Iris pigment epithelial cell (primary cell): ENCODE measurements at places on chromosomes 2 and 18.

DNA sequence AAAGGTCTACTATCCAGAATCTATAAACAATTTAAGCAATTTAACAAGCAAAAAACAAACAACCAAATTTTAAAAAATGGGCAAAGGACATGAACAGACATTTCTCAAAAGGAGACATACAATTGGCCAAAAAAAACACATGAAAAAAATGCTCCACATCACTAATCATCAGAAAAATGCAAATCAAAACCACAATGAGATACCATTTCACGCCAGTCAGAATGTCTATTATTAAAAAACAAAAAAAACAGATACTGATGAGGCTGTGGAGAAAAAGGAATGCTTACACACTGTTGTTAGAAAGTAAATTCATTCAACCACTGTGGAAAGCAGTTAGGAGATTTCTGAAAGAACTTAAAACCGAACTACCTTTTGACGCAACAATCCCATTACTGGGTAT lies 66.4 kb upstream of the SESTD1 start:
- peak; percentile 26 for DNase-seq

- no peak for DNase-seq
Measured at GRCh38 chr2:239073270-239073669, 225.4 kb downstream of the TWIST2 start.

GRCh38 chr18:2121224-2121623 lies 450.1 kb downstream of the METTL4 start:
- no peak for DNase-seq

DNA sequence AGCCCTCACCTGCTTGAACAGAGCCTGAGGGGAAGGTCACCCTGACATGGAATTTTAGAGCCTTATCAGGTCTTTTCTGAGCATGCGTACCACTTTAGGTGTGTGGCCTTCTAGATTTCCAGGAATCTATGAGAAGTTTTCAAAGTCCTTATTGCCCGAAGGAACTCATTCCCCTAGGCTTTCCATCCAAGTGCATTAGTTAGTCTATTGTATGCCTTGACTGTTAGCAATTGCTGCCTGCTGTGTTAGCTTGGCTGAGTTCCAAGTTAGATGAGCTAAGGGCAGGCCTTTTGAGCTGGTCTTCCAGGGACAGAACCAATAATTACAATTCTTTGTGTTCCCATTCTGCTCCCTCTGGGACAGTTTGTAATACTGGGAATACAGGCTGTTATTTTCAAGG lies 30.8 kb upstream of the PUM2 start:
- DNase-seq = peak; percentile 54

GRCh38 chr2:127953128-127953718 lies 67.5 kb upstream of the AMMECR1L start:
- DNase-seq = peak; percentile 39

DNA sequence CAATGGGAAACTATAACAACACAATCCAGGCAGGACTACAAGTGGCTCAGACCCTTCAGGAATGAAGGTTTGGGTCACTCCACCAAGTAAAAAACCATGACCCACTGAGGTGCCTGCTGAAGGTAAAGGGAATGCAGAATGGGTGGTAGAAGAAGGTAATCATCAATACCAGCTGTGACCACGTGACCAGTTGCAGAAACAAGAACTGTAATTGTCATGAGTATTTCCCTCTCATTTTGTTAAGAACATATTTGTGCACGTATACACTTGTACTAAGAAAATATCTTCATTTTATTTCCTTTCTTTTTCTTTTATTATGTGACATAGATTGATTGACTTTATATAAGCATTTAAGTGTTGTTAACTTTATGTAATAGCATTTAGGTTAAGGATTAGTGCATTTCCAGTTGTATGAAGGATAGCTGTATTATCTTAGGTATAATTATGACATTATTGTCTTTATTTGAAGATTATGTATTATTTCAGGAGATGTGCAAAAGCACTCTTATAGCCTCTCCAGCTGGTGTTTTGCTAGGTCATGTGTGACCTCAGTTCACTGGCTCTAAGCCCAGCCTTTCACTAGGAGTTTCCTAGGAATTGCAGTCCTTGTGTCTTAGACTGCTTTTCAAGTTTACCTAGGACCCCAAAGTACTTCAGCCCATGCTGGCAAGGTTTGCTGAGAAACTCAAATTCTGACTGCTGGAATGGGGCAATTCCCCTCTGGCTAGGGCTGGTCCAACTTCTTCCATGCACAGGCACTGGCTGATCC lies 125.7 kb upstream of the DPP10 start:
- DNase-seq = no peak

GRCh38 chr2:95174031-95174542 lies 8.5 kb downstream of the ZNF2 start:
- DNase-seq = peak; percentile 52

DNA sequence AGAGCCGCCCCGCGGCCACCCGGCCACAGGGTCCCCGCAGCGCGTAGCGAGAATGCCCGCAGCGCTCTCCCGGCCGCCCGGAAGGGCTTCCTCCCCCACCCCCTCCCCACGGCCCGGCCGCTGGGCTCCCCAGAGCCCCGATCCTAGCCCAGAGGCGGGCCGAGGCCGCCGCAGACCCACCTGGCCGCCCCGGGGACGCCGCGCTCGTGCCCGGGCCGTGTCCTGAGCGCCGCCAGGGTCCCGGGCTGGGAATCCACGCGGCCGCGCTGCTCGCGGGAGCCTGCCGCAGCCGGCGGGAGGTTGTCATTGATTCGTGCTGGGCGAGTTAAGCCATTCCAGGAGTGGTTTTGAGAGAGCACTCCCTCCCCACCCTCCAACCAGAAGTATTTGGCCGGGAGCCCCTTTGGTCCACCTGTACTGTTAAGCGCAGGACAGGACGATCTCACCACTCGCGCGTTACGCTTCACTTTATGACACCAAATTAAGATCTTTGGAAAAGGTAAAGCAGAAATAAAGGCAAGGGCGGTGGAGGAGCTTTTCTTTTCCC lies 206.4 kb upstream of the SMAD2 start:
- no peak for DNase-seq

DNA sequence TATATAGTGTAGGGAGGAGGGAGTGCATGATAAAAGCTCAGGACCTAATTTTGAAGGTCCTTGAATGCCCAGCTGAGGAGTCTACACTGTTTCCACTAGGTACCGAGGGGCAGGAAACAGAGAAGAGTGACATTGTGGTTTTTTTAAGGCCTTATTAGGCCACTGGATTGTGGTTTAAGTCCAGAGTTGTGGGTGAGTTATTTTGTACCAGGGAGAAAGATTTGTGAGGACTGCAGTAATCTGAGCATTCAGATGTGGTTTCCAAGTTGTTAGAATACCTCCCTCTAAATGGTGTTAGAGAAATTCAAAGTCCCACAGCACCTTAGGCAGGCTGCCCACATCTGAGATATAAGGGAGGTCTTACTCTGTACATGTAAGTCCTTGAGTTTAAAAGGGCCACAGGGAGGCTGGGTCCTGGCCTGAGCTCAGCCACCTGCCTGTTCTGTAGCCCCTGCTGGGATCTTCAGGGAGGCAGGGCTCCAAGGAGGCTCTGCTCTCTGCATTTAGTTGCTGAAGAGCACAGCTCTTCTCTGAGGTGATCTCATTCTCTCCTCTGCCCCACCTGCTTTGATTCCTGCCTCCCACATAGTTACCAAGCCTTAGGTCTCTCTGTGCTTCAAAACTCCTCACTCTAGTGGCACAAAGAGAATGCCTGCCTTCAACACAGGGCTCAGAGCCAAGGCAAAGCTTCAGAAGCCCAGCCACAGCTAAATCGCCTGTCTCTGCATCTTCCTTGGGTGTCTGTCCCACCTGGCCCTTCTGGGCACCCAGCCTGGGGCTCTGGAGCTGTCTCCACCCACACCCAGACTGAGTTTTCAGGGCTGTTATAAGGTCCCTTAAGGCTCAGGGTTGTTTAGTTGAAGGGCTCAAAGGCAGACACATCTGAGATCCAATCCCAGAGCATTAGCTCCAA lies 88.1 kb downstream of the VSNL1 start:
- peak; percentile 32 for DNase-seq

- DNase-seq = no peak
Measured at GRCh38 chr2:18643326-18644114, 54.2 kb upstream of the NT5C1B start.

- peak; percentile 55 for DNase-seq
Measured at GRCh38 chr2:19580830-19581229, 222.4 kb upstream of the OSR1 start.
